CD4-positive, alpha-beta T cell treated with Interleukin-4 for 4 hours (primary cell): ENCODE measurements at places on chromosomes 2 and 18.

- DNase-seq = no peak
These were observed 41.5 kb downstream of the CROCC2 start for GRCh38 chr2:240947607-240948006.

- no peak for DNase-seq
These were observed 758 bp downstream of the LYPD1 start for GRCh38 chr2:132668987-132669907.

GRCh38 chr2:135494917-135495316 is 36.1 kb downstream of the ZRANB3 start:
- DNase-seq = no peak

- no peak for DNase-seq
These were observed 255.8 kb upstream of the SLC14A2 start for GRCh38 chr18:45359275-45360009.

GRCh38 chr2:39107156-39107555 is 13.7 kb downstream of the SOS1 start:
- no peak for DNase-seq

- no peak for DNase-seq
These were observed 43.7 kb downstream of the EHD3 start for GRCh38 chr2:31277621-31278020.

GRCh38 chr18:9951022-9951859 is 37.4 kb downstream of the VAPA start:
- DNase-seq = peak; percentile 18

DNA sequence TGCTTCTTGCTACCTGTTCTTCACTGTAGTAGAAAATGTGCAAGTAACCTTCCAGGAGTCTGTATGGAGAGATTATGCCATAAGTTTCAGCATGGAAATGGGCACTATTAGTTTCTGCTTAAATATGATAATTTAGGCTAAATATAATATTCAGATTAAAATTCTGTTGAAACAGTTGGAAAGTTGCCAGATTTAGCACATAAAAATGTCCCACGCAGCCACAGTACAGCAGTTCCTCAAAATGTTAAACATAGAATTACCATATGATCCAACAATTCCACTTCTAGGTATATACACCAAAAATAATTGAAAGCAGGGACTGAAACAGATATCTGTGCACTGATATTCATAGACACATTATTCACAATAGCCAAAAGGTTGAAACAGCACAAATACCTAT is 121.2 kb downstream of the NRP2 start:
- DNase-seq = no peak
